ENCODE measurements at places on chromosomes 4 and X.
A peak's percentile ranks its signal among the peaks of the same experiment; 100 is the strongest.

DNA sequence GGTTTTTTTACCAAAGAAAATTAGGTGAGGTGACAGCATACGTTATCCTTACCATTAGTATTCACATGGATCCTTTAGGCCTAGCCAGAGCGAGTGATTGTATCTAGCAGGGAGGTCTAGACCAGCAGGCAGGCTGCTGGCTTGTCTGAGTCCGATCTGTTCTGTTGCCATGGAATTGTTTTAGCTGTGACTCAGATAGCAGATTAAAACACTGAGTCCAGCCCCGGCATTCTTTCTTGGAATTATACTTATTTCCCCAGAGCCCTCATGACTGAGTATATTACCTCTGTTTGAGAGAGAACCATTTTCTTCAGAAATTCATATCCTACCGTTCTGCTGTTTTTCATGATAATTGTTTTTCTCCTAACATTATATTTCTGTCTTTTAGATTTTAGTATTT lies 37.4 kb downstream of the OCRL start:
- DNase-seq = no peak

DNA sequence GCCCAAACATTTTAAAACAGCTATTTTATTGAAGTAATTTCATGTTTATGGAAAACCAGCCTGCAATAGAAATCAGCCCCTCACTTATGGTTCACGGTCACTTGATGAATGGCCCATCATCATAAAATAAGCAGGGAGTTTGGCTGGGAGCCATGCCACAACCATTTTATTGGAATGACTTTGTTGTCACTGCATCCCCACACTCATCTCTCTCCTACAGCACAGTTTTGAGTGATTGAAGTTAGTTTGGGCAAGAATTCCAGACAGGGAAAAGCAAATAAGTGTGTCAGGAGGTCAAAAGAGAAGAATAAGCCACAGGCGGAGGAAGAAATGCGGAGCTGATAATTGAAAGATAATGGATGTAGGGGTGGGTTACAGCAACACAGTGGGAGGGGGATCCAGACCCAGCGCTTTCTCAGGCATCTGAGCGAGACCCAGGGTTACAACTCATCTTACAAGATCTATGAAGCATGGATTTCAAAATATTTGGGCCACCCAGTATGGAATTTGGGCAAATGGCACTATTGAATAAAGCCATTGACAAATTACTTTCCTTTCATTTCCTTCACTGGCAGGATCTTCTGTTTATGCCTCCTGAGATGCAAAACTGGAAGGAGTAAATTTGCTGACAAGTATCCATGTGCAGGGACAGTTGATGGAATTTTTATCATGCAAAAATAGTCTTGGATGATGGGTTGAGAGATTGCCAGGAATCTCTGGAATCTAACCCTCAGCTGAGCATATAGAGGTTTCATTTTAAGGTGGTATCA lies 100.8 kb downstream of the SHROOM3 start:
- no peak for DNase-seq

DNA sequence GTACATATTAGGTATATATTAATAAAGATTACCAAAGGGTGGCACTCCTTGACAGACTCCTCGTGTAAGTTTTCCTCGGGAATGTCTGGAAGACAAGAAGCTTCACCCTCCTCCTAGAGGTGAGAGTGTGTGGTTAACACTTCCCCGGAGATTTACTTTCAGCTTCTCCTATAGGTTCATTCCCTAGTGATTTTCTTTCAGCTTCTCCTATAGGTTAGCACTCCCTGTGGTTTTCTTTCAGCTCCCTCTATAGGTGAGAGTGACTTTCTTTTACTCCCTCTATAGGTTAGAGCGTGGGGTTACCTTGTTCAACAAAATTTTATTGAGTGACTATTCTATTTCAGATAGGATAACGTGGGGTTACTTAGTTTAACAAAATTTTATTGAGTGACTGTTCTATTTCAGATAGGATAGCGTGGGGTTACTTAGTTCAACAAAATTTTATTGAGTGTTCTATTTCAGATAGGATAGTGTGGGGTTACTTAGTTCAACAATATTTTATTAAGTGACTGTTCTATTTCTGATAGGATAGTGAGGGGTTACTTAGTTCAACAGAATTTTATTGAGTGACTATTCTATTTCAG lies 106.0 kb upstream of the PLAC1 start:
- DNase-seq = no peak

- peak; percentile 36 for DNase-seq
These were observed 41.6 kb upstream of the NKRF start for GRCh38 chrX:119647552-119648420.

- DNase-seq = no peak
These were observed 37.8 kb downstream of the DGKK start for GRCh38 chrX:50432829-50433289.

DNA sequence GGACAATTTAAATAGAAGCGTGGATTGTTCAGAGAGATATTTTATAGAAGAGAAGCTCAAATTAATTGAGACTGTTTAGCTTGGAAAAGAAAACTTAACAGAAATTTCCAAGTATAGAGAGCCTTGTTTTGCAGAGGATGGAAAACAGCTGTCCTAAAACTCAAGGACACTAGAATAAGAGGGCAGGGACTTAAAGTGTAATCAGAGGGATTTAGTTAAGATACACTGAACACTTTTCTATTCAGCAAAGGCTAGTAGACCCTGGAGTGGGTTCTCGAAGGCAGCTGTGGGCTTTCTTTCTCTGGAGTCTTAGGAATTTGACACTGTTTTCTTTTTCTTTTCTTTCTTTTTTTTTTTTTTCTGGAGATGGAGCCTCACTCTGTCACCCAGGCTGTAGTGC lies 92.7 kb upstream of the ARX start:
- no peak for DNase-seq
